HL-60 (cell line): ENCODE measurements at places on chromosomes 2 and 18.

GRCh38 chr2:136539355-136539754, 226.0 kb upstream of the THSD7B start:
- DNase-seq = no peak

- no peak for DNase-seq
Observed at GRCh38 chr18:3305933-3306332, 44.0 kb downstream of the MYL12B start.

DNA sequence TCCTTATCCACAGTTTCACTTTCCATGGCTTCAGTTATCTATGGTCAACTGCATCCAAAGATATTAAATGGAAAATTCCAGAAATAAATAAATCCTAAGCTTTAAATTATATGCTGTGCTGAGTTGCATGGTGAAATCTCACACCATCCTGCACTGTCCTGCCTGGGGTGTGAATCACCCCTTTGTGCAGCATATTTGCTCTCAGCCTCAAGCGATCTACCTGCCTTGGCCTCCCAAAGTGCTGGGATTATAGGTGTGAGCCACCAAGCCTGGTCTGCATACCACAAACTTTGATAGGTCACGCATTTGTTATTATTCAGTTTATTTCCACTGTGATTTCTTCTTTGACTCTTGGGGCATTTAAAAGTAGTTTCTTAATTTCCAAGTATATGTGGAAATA, 117.2 kb downstream of the SPIRE1 start:
- DNase-seq = no peak

DNA sequence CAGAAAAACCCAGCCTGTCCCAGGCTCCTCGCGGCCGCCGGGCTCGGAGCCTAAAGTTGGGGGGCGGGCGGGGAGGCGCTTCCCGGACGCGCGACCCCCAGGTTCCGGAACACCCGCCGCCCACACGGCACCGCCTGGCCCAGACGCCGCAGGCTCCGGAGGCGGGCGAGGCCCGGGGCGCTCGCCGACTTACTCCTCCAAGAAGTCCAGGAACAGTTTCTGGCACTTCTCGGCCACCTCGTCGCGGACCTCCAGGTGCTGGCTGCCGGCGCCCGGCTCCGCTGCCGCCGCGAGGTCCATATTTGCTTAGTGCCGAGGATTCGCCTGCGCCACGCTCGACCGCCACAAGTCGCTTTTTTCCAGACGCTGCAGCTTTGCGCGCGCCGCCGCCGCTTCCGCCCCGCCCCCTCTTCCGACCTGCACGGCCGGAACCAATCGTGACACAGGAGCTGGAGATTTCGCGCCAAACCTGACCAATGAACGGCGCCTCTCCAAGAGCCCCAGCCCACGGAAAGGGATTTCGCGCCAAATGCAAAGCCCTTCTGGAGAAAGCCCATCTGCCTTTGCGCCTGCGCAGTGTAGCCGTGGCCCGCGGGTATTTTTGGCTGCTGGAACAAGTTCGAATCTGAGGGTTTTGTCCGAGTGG, at the start of gene MCM6:
Gene MCM6 (minus strand): TSS at position 378 of the 646 bp plus-strand sequence. CDS start 78 bp downstream, at position 300.
- DNase-seq = peak; percentile 98

GRCh38 chr2:161915121-161915520, 158.9 kb downstream of the DPP4 start:
- no peak for DNase-seq

DNA sequence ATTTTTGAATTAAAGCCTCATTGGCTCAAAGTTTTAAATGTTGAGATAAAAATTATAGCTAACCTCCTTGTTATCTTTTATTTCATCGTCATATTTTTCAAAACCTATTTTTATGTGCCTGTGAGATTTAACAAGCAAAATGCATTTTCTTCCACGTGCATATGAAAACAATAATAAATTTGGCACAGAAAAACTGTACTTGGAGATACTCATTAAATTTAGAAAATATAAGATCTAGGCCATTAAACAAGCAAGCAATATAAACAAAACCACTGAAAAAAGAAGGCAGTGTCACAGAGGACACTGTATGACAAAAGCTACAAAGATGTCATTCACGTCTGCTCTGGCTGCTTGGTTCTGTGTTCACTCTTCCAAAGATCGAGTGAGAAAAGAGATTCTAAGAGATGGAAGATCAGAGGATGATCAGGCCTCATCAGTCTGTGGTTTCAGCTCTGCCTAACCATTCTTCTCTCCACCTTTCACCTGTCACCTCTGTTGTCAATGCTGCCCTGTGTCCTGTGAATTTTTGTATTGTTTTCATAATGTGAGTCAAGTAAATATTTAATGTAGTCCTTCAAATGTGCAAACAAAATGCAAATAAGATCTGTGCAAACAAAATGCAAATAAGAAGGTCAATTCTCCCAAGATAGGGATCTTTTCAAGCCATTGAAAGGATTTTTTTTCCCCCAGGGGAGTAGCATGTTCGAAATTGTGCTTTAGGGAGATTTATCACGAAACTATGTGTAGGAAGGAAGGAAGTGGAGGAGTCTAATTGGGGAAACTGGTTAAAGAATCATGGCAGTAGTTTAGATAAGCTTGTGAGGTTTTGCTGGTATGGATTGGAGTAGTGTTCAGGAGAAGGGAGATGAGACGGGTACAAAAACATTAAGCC, 138.7 kb upstream of the RBMS1 start:
- DNase-seq = no peak

- DNase-seq = no peak
Observed at GRCh38 chr2:111157798-111158197, 37.1 kb downstream of the BCL2L11 start.

- DNase-seq = no peak
Observed at GRCh38 chr2:237422309-237422708, 8.3 kb upstream of the COL6A3 start.

- no peak for DNase-seq
Observed at GRCh38 chr2:65503746-65504145, 71.3 kb upstream of the SPRED2 start.

- no peak for DNase-seq
Observed at GRCh38 chr2:145284551-145284950, 764.6 kb upstream of the ZEB2 start.

GRCh38 chr2:168426861-168427260, 29.2 kb upstream of the CERS6 start:
- no peak for DNase-seq

- no peak for DNase-seq
Observed at GRCh38 chr2:100174026-100174431, 31.6 kb upstream of the AFF3 start.

DNA sequence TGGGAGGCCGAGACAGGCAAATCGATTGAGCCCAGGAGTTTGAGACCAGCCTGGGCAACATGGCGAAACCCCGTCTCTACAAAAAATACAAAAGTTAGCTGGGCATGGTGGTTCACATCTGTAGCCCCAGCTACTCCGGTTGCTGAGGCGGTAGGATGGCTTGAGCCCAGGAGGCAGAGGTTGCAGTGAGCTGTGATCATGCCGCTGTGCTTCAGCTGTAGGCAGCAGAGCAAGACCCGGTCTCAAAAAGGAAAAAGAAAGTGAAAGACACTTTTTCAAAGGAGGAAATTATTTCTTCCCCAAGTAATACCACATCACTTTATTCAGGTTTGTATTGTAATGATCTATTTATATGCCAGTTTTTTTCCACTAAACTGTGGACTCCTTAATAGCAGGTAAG, 35.7 kb upstream of the TAF4B start:
- DNase-seq = no peak

GRCh38 chr2:158795195-158795924, at the start of gene DAPL1:
DAPL1 (plus strand) TSS chr2:158795317; CDS start chr2:158795373, 56 bp downstream.
- no peak for DNase-seq

GRCh38 chr2:30775833-30776232, 31.4 kb downstream of the CAPN13 start:
- no peak for DNase-seq

DNA sequence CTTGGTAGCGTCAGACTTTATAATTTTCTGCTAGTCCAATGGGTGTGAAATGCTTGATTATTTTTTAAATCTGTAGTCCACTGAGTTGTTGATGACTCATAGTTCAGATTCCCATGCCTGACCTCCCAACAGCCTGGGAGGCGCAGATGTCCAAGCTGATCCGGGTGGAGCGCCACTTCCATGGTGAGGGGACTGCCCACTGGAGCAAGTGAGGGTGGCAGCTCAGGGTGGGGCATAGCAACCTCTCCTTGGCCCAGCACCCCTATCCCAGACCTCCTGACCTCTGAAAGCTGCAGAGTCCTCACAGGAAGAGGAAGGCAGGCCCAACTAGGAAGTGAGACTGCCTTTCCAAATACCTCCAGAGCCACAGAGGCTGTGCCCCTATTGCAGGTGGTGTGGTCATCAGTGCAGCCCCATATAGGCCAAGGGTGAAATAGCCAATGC, 4.4 kb downstream of the MAL start:
- no peak for DNase-seq

DNA sequence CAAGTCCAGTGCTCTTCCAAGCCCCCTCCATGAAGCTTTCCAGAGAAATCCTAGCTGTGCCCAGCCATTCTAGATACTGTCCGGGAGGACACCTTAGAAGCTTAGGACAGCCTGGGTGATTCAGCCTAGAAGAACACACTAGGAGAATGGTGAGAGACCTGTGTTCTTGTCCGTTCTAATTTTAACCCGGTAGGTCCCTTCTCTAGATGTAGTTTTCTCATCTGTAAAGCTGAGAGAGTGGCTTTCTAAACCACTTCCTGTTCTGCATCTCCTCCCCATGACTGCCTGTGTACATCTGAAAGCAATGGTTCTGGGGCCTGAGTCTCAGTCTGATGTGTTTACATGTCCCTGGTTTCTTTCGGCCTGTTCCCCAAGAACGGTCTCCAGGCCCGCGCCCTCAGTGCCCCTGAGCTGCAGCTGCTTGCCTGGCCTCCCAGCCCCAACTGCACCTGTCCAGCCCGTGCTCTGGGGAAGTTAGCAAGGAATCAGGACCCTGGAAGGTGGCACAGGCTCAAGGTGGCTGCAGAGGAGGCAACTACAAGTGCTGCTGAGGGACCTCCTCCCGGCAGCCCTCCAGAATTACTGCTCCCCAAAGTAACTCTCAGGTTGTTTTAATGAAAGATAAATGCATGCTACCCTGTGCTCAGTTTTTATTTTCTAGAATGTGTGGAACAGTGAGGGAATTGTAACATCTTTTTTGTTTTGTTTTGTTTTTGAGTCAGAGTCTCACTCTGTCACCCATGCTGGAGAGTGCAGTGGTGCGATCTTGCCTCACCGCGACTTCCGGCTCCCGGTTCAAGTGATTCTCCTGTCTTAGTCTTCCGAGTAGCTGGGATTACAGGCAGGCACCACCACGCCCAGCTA, 105.9 kb downstream of the LBH start:
- DNase-seq = no peak

- no peak for DNase-seq
Observed at GRCh38 chr2:54701029-54701428, 22.4 kb upstream of the EML6 start.

DNA sequence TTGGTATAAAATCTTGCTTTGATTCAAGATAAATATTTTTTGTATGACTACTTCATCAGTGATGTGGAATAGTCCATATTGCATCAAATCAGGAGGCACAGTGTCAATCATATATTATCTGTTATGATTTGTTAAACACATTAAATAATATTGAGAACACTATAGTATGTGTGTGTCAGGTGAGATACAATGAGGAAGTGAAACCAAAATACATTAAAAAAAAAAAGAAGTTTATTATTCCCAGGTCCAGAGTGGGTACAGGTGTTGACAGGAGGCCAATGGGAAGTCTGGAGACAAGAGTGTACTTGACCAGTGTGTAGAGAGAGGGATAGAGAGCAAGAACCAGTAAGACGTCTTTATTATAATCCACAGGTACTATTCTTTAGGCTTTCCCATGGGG, 292.6 kb downstream of the FSIP2 start:
- DNase-seq = no peak

GRCh38 chr2:106106622-106107508, 87.2 kb downstream of the UXS1 start:
- DNase-seq = no peak

GRCh38 chr18:62455222-62455621, 67.6 kb upstream of the ZCCHC2 start:
- DNase-seq = no peak
